ENCODE measurements at places on chromosomes 3 and 15. TPM values are rescaled to one million over a fixed set of nuclear protein-coding genes. Genes with fewer than 3 reads are reported as not detected.

The KNL1 gene
- total RNA-seq = 16.5 TPM

The DNAJA4 gene
- total RNA-seq = 7.3 TPM

The SMCO1 gene
- not detected for total RNA-seq

The TPRG1 gene
- total RNA-seq = not detected

The LRRC3B gene
- total RNA-seq = not detected

The CBLB gene
- total RNA-seq = 32.1 TPM

The MDFIC2 gene
- total RNA-seq = not detected

The ERICH6 gene
- total RNA-seq = not detected

The BFSP2 gene
- total RNA-seq = not detected

The THOC7 gene
- 32.1 TPM for total RNA-seq

The LRTM1 gene
- not detected for total RNA-seq

The TRAK1 gene
- 128 TPM for total RNA-seq

The STRA6 gene
- total RNA-seq = not detected

The IL5RA gene
- not detected for total RNA-seq

The ABHD5 gene
- 10.7 TPM for total RNA-seq

The TUBGCP5 gene
- 22.3 TPM for total RNA-seq

The EFCC1 gene
- 3.3 TPM for total RNA-seq

The CHRNA5 gene
- 2.6 TPM for total RNA-seq

The IGDCC3 gene
- total RNA-seq = not detected

The TF gene
- total RNA-seq = 0.19 TPM

The HHATL gene
- not detected for total RNA-seq

The NR2E3 gene
- 0.50 TPM for total RNA-seq

The PRICKLE2 gene
- 2.2 TPM for total RNA-seq

The MESP2 gene
- total RNA-seq = not detected
